ENCODE measurements at places on chromosomes 5 and 9.

- H3K4me1 ChIP-seq = no peaks in the 10 kb centered on the region
- H3K27me3 ChIP-seq = no peaks in the 10 kb centered on the region
- no peak overlapping the region for H3K4me3 ChIP-seq
- H3K27ac ChIP-seq = no peak overlapping the region
- H3K36me3 ChIP-seq = no peaks in the 10 kb centered on the region
Observed at GRCh38 chr9:16386827-16387077, 483.7 kb downstream of the BNC2 start.

DNA sequence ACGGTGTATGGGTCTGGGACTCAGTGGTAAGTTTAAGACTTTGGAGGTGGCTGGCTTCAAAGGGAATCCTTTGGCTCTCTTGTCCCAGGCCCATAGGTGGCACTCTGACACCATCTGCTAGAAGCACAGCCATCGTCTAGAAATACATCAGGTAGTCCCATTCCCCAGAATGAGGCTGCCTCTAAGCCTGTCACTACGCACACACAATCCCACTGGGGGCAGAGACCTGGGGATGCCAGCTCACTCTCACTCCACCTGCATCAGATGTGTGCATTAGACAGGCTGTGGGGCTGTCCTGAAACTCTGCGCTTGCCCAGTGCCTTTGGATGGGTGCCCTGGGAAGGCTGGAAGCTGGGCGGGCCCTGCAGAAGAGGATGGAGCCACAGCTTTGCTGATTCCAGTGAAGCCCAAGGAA is 127.5 kb upstream of the PANK3 start:
- H3K36me3 ChIP-seq = no peaks in the 10 kb centered on the region
- no peak overlapping the region for H3K27ac ChIP-seq
- H3K4me3 ChIP-seq = no peak overlapping the region
- peak; percentile 36 for DNase-seq
- H3K27me3 ChIP-seq = no peaks in the 10 kb centered on the region
- H3K4me1 ChIP-seq = no peaks in the 10 kb centered on the region

GRCh38 chr5:171486613-171487012 is 67.2 kb downstream of the FGF18 start:
- no peaks in the 10 kb centered on the region for H3K36me3 ChIP-seq
- H3K27me3 ChIP-seq = peaks cover 22% of the 10 kb centered on the region
- no peak overlapping the region for H3K27ac ChIP-seq
- no peaks in the 10 kb centered on the region for H3K4me1 ChIP-seq

DNA sequence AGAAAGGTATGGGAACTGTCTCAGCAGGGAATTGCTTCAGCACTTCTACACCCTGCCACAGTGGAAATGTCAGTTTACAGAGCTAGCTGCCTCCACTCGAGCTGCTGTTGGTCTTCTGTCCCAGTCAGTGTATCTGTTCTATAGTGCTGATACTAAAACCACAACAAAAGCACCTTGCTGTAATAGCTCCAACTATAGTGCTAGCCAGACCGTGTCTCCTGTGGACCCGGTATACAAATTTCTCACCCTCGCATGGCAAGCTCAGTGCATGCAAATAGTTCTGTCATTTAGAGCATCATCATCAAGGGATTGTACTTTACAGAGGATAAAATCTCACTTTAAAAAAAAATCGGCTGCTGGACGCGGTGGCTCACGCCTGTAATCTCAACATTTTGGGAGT is 51.5 kb upstream of the IQGAP2 start:
- H3K27ac ChIP-seq = no peak overlapping the region
- H3K4me1 ChIP-seq = no peaks in the 10 kb centered on the region
- H3K27me3 ChIP-seq = no peaks in the 10 kb centered on the region
- no peak overlapping the region for H3K4me3 ChIP-seq
- no peak for DNase-seq

DNA sequence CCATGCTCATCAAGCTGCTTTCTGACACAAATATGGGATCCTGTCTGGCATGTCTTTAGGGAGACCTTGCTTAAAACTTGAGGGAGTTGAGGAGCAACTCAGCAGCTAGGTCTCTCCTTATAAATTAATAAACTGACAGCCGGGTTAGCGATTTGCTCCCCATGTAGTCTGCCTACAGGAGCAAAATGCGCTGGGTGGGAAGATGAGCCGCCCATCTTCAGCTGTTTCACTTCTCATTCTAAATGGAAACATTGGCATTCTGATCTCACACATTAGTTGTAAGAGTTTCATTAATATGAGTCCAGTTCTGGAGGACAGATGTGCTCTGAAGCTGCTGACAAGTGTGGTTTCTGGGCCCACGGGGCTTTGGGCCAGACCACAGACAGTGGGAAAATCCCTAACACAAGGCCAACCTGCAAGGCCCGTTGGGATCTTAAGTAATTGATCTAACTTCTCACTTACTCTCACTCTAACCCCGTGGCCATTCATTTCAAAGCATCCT is 197.0 kb downstream of the MCTP1 start:
- no peak overlapping the region for H3K4me3 ChIP-seq
- no peak for DNase-seq
- H3K4me1 ChIP-seq = no peaks in the 10 kb centered on the region
- H3K36me3 ChIP-seq = no peaks in the 10 kb centered on the region

DNA sequence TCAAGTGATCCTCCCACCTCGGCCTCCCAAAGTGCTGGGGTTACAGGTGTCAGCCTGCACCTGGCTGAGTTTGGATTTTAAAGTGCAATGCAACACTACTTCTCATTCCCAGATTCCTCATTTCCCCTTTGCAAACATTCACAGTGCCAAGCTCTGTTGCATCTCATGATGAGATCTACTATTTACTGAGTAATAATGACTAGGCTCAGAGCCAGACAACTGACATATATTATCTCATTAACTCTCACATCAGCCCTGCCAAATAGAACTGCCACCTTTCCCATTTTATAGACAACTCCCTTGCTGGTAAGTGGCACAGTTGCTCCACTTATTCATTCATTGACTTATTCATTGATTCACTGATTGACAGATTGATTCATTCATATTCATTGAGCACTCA is 7.0 kb downstream of the PDE6A start:
- H3K4me1 ChIP-seq = peaks cover 8% of the 10 kb centered on the region
- no peak for DNase-seq
- H3K36me3 ChIP-seq = no peaks in the 10 kb centered on the region

DNA sequence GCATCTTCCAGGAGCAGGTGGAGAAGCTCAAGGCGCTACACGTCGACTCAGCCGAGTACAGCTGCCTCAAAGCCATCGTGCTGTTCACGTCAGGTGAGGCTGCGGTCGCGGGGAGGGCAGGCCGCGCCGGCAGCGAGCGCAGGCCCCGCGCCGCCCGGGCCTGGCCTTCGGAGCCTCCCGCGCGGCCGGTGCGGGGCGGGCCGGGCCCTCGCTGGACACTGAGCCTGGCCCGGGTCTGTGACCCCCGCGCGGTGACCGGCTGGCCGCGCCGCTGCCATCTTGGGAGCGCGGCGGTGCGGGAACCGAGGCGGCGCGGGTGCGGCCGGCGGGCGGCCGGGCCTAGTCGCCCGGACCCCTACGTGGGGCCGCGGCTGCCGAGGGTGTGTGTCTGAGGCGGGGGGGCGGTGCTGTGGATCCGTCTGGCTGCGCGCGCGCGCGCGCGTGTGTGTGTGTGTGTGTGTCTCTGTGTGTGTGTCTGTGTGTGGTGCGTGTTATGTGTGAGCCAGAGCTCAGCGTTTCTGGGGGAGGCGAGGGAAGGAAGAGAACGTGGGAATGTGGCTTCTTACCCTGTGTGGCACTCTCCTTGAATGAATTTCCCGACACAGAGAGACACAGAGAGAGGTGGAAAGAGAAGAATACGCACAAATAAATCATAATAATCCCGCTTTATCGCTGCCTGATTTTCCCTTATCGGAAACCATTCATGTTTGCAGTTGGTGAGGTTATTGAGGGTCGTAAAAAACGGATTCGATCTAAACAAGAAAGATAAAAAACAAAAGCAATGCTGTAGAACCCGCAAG is 5.5 kb downstream of the NR2F1 start:
- peaks cover 68% of the 10 kb centered on the region for H3K27me3 ChIP-seq
- peaks cover 3% of the 10 kb centered on the region for H3K36me3 ChIP-seq
- no peak overlapping the region for H3K4me3 ChIP-seq
- H3K4me1 ChIP-seq = peaks cover 24% of the 10 kb centered on the region

GRCh38 chr5:141495453-141495811 is 6.6 kb downstream of the PCDHGC5 start:
- H3K36me3 ChIP-seq = no peaks in the 10 kb centered on the region
- H3K27me3 ChIP-seq = peaks cover 76% of the 10 kb centered on the region
- DNase-seq = no peak
- peaks cover 15% of the 10 kb centered on the region for H3K4me1 ChIP-seq

DNA sequence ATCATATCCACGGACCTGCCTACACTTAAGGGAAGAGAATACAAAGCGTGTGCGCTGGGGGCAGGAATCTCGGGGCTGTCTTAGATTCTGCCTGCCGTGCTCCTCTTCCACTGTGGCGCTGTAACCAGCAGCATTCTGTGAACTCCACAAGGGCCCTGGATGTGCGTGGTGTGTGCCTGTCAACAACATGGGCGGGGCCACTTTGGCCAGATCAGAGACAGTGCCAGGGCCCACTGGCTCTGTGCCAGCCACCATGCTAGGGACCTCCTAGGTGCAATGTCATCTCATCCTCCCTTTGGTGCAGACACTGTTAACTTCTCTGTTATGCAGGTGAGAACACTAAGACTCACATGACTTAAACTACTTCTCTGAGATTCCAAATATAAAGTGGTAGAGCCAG is 113.7 kb downstream of the COL23A1 start:
- H3K4me1 ChIP-seq = peaks cover 5% of the 10 kb centered on the region
- H3K4me3 ChIP-seq = no peak overlapping the region
- no peaks in the 10 kb centered on the region for H3K36me3 ChIP-seq
- DNase-seq = no peak
- peaks cover 5% of the 10 kb centered on the region for H3K27me3 ChIP-seq
- H3K27ac ChIP-seq = no peak overlapping the region

DNA sequence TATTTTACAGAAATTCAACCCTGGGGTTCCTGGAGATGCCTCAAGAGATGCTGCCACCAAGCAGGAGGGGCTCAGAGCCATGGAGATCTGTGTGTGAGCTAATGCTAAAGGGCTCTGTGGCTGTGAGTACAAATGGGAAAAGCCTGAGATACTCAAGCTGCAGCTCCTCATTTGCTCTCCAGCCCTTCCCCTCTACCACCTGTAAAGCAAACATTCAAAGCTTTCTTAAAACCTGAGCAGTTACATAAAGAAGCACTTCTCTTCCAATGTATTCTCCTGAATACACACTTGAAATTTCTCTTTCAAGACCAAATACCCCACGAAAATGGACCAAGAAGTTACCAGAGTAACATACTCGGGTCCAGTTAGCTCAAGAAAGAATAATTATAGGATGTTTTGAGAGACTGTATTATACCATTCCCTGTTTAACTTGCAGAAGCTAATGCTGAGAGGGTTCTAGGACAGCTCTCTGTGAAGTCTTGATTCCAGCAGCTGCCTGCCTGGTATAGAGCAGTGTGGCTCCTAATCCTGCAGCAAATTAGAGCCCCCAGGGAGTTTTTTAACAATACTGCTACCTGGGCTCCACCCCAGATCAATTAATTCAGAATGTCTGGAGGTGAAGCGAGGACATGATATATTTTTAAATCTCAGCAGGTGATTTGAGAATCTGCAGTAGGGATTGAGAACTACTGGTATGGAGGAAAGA is 21.1 kb downstream of the RGS7BP start:
- no peak for DNase-seq
- H3K4me3 ChIP-seq = no peak overlapping the region
- H3K27me3 ChIP-seq = no peaks in the 10 kb centered on the region
- no peaks in the 10 kb centered on the region for H3K36me3 ChIP-seq
